ENCODE measurements at places on chromosomes 1 and 21.

DNA sequence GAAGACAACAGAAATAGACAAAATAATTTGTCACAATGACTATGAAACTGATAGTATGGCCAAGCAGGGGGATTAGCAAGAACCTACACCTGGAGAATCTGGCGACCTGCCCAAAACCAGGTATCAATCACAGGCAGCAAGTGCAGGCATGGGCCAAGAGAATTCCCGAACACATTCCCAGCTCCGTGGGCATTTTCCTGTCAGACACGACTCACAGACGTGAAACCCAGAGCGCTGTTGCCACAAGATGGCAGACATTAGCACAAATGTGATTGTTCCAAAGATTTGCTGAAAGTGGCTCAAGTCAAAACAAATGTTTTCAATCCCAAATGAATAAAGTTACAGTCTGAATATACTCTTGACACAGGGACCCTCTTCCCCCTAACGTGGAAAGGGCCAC, 36.8 kb downstream of the HLCS start:
- no peak for DNase-seq

DNA sequence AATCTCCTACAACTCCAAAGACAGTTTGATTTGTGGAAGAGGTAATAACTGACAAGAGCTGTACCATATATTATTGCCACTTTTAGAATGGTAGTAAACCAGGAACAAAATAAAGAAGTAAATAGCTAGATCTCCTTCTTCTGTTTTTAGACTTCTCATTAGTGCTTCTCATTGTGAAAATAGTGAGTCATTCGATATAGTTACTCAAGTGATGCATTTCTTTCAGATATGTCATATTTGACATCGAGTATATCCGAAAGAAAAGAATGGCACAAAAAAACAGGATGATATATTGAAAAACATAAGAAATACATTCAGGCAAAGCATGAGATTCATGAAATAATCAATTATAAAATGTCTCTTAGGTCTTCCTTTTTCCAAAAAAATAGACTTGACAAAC, 1346.1 kb downstream of the BRINP3 start:
- DNase-seq = no peak

DNA sequence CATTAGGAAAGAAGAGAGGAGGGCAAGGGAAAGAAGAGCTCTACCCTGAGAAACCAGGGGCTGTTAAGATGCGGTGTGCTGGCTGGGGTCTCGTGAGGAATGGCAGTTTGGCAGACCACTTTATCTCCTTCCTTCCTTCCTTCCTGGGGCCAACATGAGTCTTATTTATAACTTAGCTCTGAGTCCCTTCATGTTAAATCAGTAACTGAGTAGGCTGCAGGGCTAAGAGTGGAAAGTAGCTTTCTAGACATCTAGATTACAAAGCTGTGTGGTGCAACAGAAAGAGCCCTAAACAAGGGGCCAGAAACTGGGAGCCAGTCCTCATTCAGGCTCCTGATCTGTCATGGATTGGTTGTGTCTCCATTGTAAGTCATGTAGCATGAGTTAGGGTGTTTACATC, 135.4 kb upstream of the DUSP10 start:
- no peak for DNase-seq

- no peak for DNase-seq
Observed at GRCh38 chr1:58572690-58573089, 4.4 kb downstream of the TACSTD2 start.

GRCh38 chr1:84995484-84996334, 1.2 kb downstream of the MCOLN2 start:
- peak; percentile 40 for DNase-seq

GRCh38 chr1:36455386-36455785, 5.1 kb upstream of the OSCP1 start:
- no peak for DNase-seq

GRCh38 chr1:228428412-228428811, 11.8 kb upstream of the TRIM17 start:
- DNase-seq = no peak

- no peak for DNase-seq
Observed at GRCh38 chr1:33617451-33617850, 145.0 kb downstream of the ZSCAN20 start.

- peak; percentile 87 for DNase-seq
Observed at GRCh38 chr1:145977486-145978470, 13.3 kb downstream of the POLR3GL start.

GRCh38 chr21:34307991-34308532, 55.7 kb upstream of the KCNE2 start:
- no peak for DNase-seq

DNA sequence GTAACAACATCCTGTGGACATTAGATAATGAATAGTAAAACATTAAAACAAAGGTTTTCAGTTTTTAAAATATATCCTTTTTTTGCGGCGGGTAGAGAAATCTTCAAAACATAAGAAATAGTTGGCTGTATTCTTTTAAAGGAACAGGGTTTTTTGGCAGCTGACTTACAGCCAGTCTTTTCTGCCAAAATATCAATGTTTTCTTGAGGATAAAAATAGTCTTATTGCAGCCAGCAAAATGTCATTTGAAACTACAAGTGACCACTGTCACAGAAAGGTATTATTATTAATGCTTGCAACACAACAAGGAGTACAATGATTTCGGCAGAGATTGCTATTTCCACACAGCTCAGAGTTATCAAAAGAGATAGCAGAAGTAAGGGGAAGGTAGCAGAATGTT, 21.4 kb downstream of the OLFM3 start:
- no peak for DNase-seq

GRCh38 chr1:22917989-22918388, 54.7 kb downstream of the LACTBL1 start:
- DNase-seq = no peak

DNA sequence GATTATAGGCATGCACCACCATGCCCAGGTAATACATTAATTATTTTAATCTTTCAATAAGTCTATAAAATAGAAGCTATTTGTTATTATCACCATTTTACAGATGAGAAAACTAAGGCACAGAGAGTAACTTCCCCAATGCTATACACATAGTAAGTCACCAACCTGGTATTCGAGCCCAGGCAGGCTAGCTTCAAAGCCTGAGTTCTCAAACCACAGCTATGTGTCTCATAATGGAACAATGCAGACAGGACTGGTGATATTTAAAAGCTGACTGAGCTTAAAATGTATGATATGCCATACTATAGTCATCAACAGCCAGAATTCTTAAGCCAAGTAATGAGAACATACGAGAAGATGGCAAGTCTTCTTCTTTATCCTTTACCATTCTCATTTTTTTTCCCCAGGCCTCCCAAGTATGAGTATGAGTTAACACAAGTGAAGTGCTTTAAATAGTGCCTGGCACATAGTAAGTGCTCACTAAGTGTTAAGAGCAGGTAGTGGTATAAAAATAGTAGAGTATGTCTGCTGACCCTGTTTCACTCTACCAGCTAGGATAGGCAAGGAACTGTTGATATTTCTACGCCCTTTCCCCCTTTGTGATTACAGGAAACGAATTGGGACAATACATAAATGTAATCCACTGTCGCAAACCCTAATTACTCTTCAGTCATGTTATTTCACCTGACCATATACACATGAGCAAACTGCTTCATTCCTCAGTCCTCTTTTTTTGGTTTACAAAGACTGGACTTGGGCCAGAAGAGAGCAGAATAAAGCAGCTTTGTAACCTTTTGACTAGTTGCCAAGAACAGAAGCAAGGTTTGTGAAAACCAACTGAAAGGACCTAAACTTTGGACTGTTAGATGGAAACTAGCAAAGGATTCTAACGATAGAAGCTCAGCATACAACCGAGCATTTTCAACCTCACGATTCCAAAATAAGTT, 9.5 kb downstream of the EYA3 start:
- DNase-seq = no peak

DNA sequence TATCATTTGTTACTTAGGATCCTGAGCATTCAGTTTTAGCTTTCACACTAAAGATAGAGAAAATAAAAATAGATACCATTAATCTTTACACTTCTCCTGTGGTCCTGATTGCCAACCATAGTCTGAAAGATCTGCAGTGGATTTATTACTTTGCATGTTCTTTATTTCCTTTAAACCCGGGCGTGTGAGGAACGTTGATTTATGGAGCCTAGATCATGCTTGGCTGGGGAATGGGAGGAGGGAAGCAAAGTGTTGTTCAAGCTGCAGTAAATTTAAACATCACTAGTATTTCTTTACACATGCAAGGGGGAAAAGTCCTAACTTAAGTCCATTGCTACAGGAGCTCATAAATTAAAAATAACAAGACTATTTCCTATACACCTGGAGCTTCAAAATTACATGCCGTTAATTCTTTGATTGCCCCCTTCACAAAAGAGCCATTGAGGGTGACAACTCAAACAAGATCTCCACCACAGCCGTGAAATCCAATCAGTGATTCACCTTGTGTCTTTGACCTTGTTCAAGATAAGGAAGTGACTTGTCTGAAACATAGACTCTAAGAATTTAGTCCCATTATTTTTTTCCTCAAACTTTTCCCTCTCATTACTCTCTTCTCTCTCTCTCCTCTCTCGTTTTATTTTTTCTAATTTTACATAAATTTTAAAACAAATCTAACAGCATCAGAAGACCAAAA, 282.7 kb downstream of the KIF26B start:
- no peak for DNase-seq

DNA sequence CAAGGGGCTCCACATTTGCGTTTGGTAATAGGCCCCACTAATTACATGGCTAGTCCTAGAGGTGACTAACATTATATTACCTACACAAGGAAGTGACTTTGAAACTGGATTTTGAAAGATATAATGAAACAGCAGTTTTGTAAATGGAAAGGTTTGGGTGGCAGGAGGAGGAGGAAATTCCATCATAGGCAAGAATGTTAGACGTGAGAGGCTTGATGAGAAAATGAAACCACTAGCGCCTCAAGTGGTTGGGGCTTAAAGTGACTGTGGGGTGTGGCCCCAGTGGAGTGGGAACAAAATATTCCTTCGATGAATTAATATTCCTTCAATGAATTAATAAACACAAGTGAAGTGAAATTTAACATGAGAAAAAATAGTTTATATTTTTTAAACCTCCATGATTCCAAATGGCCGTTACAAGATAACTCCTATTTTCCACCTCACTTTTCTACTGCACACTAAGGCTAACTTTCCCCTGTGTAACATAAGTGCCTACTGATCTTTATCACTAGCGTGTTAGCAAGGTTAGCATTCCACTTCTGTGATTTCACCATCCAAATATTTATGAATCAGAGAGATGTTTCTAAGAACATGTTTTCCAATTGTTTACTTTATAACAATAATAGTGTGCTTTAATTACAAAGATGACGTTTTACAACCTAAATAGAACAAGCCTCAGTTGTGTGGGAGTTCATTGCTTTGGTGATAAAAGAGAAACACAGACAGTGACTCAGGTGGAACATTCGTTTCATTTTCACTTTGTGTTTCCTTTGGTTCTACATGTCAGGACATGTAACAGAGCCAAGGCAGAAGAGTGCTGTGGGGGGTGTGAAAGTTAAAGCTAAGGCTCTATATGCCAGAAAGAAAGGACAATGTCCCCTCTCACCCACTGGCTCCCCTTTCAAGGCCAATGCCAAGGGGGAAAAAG, 12.5 kb upstream of the ATF3 start:
- peak; percentile 71 for DNase-seq

DNA sequence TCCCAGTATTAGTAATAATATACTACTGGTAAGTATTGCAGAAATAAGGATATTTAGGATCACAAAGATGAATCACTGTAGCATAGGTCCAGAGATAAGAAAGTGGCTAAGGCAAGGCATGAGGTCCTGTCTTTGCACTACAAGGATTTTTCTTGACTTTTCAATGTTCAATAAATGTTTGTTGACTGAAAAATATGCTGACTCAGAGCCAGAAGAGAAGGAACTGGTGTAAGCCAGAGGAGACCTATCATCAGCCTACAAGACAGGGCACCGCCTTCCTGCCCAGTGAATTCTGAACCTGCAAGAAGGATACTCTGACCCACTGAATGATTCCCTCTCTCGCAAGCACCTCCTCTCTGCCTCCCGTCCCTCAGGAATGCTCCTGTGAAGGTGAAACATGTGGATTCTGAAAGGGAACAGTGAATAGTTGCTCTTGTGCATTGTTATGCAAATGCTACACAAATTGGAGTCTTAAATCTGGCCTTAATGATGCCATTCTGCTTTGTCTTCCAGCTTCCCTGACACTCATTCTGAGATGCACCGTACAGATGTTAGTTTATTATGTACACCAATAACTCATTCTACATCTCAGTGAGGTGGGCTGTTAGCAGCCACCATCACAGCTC, 540.0 kb downstream of the OMA1 start:
- no peak for DNase-seq

- peak; percentile 97 for DNase-seq
Observed at GRCh38 chr1:12143631-12144155, 23.1 kb upstream of the TNFRSF1B start.

DNA sequence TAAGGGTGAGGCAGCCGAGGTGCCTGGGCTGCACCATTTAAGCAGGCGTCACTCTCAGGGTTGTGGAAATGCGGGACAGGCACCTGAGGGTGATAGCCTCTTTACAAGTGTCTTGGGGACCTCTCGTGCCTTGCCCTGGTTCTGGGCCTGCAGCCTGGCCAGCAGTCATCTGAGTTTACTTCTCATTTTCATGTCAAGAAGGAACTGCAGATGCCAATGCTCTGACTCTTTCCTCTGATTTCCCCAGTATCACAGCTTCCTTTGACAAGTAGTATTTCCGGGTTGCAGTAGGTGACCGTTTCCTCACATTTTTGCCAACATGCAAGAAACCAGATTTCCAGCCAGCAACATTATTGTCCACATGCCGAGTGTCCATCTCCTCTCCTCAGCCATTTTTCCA, 286.9 kb downstream of the DISC1 start:
- peak; percentile 65 for DNase-seq

DNA sequence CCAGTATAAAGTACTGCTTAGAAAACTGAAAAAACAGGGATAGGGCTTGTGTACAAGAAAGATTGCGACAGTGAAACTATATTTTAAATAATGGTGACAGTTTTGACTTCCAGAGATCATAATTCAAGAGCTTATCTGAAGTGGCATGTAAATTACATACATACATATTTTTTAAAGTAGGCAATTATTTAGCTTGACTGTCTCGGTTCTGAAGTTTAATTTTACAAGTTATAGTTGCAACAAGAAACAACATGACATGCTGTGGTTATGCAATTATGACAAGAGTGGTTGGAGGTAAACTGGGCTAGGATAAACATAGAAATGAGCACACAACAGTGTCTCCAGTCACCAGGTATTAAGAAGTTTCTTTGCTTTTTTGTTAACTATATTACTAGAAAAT, 4.1 kb downstream of the C1orf21 start:
- no peak for DNase-seq

- DNase-seq = no peak
Observed at GRCh38 chr1:116165572-116165971, 54.4 kb downstream of the MAB21L3 start.

DNA sequence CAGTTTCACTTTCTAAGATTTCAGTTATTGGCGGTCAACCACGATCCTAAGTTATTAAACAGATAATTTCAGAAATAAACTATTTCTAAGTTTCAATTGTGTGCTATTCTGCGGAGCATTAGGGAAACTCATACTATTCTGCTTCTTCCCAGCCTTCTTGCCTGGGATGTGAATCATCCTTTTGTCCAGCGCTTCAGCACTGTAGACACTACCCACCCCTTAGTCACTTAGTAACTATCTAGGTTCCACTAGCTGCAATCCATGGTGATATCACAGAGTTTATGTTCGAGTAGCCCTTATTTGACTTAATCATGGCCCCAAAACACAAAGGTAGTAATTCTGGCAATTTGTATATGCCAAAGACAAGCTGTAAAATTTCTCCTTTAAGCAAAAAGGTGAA, 279.9 kb upstream of the ADAMTS5 start:
- DNase-seq = no peak
